Hypothalamus (tissue), 51 donors: ENCODE measurements at places on chromosomes 13 and 19.

DNA sequence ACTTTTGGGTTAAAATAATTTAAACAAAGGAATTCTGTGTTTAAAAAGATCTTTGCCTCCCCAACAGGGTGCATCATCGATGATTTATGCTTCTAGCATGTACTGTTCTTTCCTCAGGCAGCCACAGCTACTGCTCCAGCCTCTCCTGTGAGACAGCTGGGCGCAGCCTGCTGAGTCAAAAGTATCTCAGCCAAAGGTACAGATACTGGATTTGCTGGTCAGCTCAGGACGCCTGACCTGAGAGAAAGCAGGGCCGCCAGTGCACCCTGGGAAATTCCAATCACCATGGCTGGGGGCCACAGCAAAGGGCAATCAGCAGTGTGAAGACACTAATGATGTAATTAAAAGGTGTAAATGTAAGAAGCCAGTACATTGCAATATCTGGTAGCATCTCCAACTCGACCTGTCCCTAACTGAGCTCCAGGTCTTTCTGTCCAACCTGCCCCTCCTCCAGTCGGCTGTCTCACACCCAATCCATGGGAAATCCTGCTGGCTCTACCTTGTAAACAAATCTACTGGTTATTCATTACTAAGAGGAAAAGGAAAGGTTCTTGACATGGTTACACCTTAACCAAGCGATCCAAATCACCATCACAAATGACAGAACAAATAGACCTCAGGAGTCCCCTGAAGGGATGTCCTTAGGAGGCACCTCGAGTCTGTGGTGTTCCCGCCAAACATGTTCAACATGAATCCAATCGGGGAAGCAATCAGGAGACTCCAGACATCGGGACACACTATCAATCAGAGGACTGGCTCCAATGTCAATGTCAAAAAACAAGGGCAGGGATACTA, 7.3 kb downstream of the OPA3 start:
- DNase-seq = no peak

GRCh38 chr13:43988302-43988701, 108.6 kb downstream of the LACC1 start:
- no peak for DNase-seq

DNA sequence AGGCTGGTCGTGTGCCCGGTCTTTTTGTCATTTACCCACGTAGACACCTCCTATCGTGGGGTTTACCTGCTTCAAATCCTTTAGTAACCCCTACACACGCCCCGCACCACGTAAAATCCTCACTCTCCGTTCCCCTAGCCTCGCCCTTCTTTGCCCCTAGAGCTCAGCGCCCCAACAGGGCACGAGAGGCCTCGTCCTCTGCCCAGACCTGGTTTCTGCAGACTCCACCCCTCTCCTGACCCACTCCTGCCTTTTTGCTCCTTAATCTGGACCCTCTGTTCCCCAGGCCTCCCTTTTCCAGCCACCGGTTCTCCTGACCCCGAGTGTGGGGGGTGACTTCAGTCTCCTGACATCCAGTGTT, 412 bp downstream of the ZNF528 start:
- no peak for DNase-seq

GRCh38 chr19:33490041-33490451, 31.5 kb downstream of the PEPD start:
- no peak for DNase-seq

- peak; percentile 100 for DNase-seq
These were observed at the start of gene FBXL12 for GRCh38 chr19:9818734-9819595. Gene FBXL12 (minus strand): TSS chr19:9819079. CDS start chr19:9818813, 266 bp downstream.
